ENCODE measurements at places on chromosomes 5 and 9.

- no peak for DNase-seq
Observed at GRCh38 chr9:120643061-120643460, 63.1 kb upstream of the CDK5RAP2 start.

- no peak for DNase-seq
Observed at GRCh38 chr5:68839019-68839552, 254.7 kb upstream of the SLC30A5 start.

- DNase-seq, result no peak
Observed at GRCh38 chr5:1156033-1156753, 44.3 kb upstream of the SLC12A7 start.

DNA sequence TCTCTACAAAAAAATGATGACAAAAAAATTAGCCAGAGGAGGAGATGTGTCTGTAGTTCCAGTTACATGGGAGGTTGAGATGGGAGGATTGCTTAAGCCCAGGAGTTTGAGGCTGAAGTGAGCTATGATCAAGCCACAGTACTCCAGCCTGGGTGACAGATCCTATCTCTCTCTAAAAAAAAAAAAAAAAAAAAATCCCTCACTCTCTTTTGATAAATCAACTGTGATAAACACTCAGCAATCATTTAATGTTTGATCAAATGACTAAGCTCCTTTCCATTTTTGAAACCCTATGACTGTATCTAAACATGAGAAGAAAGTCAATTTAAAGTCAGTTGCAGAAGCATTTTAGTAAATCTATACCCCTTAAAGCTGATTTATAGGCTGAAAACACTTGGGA, 112.1 kb upstream of the IL6ST start:
- no peak for DNase-seq

GRCh38 chr5:172815631-172816030, 18.4 kb upstream of the ERGIC1 start:
- DNase-seq, result no peak

DNA sequence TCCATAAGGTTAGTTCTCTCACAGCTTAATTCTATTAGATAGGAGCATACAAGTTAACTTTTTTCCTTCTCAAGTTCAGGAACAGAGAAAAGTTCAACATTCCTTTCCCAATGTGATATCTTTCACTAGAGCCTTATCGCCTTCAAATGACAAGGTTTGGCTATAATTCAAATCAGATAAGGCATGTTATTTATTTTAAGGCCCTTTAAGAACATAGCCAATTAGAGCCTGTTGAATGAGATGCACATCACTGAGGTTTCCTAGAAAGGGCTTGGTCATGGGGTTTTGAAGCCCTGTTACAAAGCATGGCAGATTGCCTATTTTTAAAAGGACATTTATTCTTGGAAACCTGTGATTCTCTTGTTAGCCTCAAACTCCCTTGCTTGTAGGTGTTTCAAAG, 123.4 kb downstream of the BASP1 start:
- no peak for DNase-seq

DNA sequence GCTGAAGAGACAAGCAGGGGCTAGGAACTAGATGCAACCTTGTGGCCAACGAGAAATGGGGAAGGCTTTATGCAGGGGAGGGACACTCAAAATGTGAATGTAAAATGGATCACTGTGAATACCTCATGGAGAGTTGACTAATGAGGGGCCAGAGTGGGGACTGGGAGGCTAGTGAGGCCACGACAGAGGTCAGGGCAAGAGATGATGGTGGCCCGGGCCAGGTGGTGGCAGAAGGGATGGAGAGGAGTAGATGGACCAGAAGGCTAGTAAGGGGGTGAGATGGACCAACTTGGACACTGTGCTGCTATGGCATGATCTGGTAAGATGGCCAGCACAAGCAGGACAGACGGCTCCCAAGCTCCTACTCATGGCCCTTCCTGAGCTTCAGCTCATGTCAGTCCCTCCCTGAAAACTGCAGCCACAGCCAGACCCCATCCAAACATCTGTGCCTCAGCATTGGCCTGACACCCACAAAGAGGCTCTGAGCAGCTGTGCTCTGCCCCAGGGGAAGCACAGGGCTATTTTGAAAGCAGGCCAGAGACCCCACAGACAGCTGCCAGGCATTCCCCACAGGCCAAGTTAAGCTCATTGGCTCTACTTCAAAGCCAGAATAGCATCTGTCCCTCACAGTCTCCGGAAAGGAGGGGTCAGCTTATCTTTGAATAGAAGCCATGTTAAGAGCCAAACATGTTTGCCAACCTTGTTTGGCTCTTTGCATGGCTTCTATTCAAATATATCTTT, 22.1 kb downstream of the P4HA2 start:
- DNase-seq, result no peak

Data from frontal cortex (tissue), 4 donors.